ENCODE measurements at places on chromosomes 3 and 15.

- no peak for DNase-seq
- H3K27ac ChIP-seq, result no peak overlapping the region
- no peaks in the 10 kb centered on the region for H3K36me3 ChIP-seq
- no peak overlapping the region for H3K4me3 ChIP-seq
- H3K27me3 ChIP-seq, result no peaks in the 10 kb centered on the region
- H3K4me1 ChIP-seq, result no peaks in the 10 kb centered on the region
Measured at GRCh38 chr3:21892104-21892503, 141.1 kb upstream of the ZNF385D start.

DNA sequence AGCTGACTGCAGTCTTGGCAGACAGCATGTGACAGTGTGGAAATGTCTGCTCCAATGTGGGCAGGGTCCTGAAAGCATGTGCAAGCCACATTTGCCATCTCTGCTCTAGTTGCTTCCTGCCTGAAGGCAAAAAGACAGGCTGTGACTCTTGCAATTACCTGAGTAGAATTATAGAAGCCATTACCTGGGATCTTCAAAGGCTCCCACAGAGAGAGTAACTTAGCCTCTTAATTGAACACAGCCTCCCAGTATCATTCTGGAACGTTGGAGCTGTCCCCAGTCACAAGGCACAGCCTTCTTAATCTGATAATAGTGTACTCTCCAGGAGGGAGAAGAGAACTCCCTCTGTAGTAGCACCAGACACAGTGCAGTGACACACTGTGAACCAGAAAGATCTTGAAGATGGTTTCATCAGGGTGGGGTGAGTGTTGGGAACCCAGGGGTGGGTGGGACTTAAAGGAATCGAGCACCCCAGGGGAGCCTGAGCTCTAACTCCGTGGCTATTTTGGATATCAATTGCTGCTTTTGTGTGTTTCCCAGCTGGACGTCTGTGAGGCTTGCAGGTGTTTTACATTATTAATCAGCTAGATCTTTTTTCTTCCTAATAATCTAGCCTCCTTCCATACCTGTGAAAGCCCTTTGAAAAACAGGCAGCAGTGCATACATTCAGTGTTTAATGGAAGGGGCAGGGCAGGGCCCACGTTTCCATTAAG lies 40.6 kb upstream of the GLCE start:
- peaks cover 4% of the 10 kb centered on the region for H3K4me1 ChIP-seq
- no peaks in the 10 kb centered on the region for H3K36me3 ChIP-seq
- peaks cover 70% of the 10 kb centered on the region for H3K27me3 ChIP-seq
- no peak overlapping the region for H3K4me3 ChIP-seq
- no peak overlapping the region for H3K27ac ChIP-seq
- DNase-seq, result no peak

GRCh38 chr3:48402281-48402732 lies 27.6 kb downstream of the PLXNB1 start:
- no peak overlapping the region for H3K4me3 ChIP-seq
- peaks cover 7% of the 10 kb centered on the region for H3K4me1 ChIP-seq
- H3K27me3 ChIP-seq, result no peaks in the 10 kb centered on the region
- peaks cover 33% of the 10 kb centered on the region for H3K36me3 ChIP-seq

GRCh38 chr3:123008840-123009239 lies 18.7 kb downstream of the SEMA5B start:
- no peaks in the 10 kb centered on the region for H3K4me1 ChIP-seq
- H3K36me3 ChIP-seq, result no peaks in the 10 kb centered on the region
- H3K4me3 ChIP-seq, result no peak overlapping the region
- DNase-seq, result no peak
- H3K27ac ChIP-seq, result no peak overlapping the region
- peaks cover 81% of the 10 kb centered on the region for H3K27me3 ChIP-seq

- H3K36me3 ChIP-seq, result no peaks in the 10 kb centered on the region
- H3K4me3 ChIP-seq, result no peak overlapping the region
- no peaks in the 10 kb centered on the region for H3K4me1 ChIP-seq
Measured at GRCh38 chr15:33234020-33234461, 39.5 kb upstream of the FMN1 start.

DNA sequence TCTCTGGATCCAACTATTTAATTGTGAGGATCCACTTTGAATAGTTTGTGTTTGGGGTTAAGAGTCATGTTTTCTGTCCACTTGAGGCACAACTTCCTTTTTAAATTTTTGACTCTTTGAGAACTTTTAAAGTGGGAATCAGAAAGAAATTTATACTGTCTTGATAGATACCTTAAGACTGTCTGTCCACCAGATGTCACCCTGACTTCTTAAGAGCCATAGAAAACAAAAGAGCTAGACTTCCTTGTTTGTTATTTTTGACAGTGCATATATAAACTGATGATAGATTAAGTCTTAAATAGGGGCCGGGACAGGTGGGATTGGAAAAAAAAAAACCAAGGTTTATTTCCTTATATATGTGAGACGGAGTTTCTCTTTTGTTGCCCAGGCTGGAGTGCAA lies 52.1 kb upstream of the WDR72 start:
- no peaks in the 10 kb centered on the region for H3K4me1 ChIP-seq
- H3K27ac ChIP-seq, result no peak overlapping the region
- H3K36me3 ChIP-seq, result no peaks in the 10 kb centered on the region

DNA sequence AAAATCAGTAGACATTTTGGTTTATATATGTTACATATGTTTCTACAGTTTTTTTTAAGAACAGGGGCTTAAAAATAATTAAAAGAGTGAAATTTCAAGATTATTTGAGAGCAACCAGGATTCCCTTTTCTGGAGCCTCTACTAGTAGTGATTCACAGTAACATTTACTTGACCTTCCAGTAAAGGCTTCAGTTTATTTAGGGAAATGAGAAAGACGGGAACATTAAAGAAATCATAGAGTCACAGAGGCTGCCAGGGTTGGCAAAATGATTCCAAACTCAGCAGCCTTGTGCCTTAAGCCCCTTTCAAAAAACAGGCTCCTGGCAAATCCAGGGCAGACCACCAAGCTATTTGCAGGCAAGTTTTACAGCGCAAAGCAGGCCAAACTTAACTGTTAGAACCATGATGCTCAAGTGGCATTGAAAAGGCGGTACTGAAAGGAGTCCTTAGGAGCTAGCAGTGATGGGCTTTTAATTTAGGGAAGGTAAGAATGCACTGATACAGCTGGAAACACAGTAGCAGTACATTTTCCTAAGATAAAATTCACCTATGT lies 201.1 kb upstream of the ADAMTS9 start:
- peaks cover 4% of the 10 kb centered on the region for H3K4me1 ChIP-seq
- H3K4me3 ChIP-seq, result no peak overlapping the region
- H3K27me3 ChIP-seq, result no peaks in the 10 kb centered on the region
- DNase-seq, result peak; percentile 27

- no peak overlapping the region for H3K27ac ChIP-seq
- no peak for DNase-seq
- H3K4me3 ChIP-seq, result no peak overlapping the region
- peaks cover under 1% of the 10 kb centered on the region for H3K4me1 ChIP-seq
Measured at GRCh38 chr3:170967126-170967525, 58.7 kb upstream of the EIF5A2 start.

DNA sequence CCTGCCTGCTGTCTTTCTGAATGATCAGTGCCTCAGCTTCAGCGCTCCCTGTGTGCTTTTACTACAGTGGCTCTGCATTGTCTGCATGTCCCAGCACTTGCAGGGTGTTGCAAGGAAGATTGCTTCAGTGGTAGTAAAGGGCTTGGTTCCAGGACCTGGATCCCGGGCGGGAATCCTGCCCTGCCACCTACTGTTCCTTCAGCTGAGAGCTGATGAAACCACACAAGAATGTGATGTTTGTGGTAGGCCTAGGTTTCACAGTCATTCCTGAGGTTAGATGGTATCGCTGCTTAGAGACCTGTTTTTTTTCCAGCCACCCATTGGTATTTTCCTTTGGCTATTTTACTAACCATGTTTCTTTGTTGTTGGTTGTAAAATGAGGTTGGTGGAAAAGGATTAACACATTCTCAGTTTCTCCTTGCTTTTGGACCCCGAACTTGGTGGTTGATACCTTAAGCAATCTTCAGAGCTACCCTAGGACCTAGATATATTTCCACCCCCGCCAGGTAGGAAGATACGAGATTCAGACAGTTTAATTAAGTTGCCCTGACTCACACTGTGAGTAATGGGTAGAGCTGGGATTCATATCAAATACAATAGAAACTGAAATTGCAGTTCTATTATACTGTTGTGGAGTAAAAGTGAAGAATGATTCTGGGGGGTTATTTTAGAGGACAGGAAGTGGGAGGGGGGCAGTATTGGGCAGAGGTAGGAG lies 11.4 kb downstream of the GPR87 start:
- peaks cover 15% of the 10 kb centered on the region for H3K4me1 ChIP-seq
- peak overlapping the region; percentile 44 for H3K27ac ChIP-seq
- H3K36me3 ChIP-seq, result no peaks in the 10 kb centered on the region
- DNase-seq, result peak; percentile 95

GRCh38 chr3:23762214-23762613 lies 43.5 kb upstream of the UBE2E1 start:
- H3K4me1 ChIP-seq, result peaks cover 4% of the 10 kb centered on the region
- no peak overlapping the region for H3K27ac ChIP-seq
- no peak for DNase-seq
- no peak overlapping the region for H3K4me3 ChIP-seq
- no peaks in the 10 kb centered on the region for H3K27me3 ChIP-seq

GRCh38 chr3:66644549-66644948 lies 143.7 kb upstream of the LRIG1 start:
- H3K36me3 ChIP-seq, result no peaks in the 10 kb centered on the region
- H3K4me1 ChIP-seq, result no peaks in the 10 kb centered on the region
- DNase-seq, result no peak
- no peaks in the 10 kb centered on the region for H3K27me3 ChIP-seq
- H3K4me3 ChIP-seq, result no peak overlapping the region

DNA sequence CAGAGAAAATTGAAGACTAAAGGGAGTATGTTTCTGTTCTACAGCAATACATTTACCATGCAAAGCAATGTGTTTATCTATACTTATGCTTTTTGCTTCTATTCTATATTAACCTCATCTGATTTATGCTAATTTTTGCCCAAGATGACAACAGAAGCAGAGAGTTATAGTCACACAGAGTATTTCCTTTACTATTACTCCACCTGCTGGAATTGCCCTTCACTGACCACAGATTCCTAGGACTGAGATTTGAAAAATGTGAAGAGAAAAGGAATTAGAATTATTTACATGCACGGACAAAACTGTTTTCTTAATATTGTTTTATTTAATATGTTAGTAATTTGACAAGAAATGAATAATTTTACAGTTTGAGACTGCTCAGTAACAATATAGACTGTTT lies 745.6 kb downstream of the VGLL3 start:
- no peaks in the 10 kb centered on the region for H3K4me1 ChIP-seq
- no peak overlapping the region for H3K27ac ChIP-seq
- no peaks in the 10 kb centered on the region for H3K36me3 ChIP-seq
- H3K4me3 ChIP-seq, result no peak overlapping the region

DNA sequence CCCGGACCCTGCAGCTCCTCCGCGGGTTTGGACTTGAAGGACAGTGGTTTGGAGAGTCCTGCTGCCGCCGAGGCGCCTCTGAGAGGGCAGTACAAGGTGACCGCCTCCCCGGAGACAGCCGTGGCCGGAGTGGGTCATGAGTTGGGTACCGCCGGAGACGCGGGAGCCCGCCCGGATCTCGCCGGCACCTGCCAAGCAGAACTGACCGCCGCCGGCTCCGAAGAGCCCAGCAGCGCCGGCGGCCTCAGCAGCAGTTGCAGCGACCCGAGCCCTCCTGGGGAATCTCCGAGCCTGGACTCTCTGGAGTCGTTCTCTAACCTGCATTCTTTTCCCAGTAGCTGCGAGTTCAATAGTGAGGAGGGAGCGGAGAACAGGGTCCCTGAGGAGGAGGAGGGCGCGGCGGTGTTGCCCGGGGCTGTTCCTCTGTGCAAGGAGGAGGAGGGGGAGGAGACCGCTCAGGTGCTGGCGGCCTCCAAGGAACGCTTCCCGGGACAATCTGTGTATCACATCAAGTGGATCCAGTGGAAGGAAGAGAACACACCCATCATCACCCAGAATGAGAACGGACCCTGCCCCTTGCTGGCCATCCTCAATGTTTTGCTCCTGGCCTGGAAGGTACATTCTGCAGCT lies 634 bp downstream of the MINDY2 start:
- no peak for DNase-seq
- H3K27me3 ChIP-seq, result no peaks in the 10 kb centered on the region
- no peaks in the 10 kb centered on the region for H3K36me3 ChIP-seq
- H3K4me1 ChIP-seq, result no peaks in the 10 kb centered on the region
- H3K27ac ChIP-seq, result peak overlapping the region; percentile 93

DNA sequence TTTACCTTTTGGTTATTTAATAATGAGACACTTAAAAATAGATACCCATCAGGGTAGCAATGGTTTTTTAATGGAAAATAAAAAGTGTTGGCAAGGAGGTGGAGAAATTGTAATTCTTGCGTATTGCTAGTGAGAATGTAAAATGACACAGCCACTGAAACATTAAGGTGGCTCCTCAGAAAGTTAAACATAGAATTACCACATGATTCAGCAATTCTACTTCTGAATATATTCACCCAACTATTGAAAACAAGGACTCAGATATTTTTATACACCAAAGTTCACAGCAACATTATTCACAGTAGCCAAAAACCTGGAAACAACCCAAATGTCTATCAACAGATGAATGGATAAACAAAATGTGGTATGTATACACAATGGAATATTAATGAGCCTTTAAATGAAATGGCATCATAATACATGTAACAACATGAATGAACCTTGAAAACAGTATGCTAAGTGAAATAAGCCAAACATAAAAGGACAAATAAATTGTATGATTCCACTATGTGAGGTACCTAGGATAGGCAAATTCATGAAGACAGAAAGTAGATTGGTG lies 163.5 kb downstream of the IMPG2 start:
- H3K27me3 ChIP-seq, result no peaks in the 10 kb centered on the region
- H3K36me3 ChIP-seq, result no peaks in the 10 kb centered on the region
- no peak for DNase-seq

- DNase-seq, result no peak
- no peak overlapping the region for H3K4me3 ChIP-seq
- no peak overlapping the region for H3K27ac ChIP-seq
- no peaks in the 10 kb centered on the region for H3K4me1 ChIP-seq
Measured at GRCh38 chr3:28973609-28974008, 307.3 kb upstream of the RBMS3 start.

GRCh38 chr3:45551214-45552010 lies 43.1 kb upstream of the LIMD1 start:
- no peak overlapping the region for H3K4me3 ChIP-seq
- peak; percentile 99 for DNase-seq
- no peaks in the 10 kb centered on the region for H3K36me3 ChIP-seq
- H3K27me3 ChIP-seq, result no peaks in the 10 kb centered on the region
- H3K4me1 ChIP-seq, result peaks cover 46% of the 10 kb centered on the region
